ENCODE measurements at places on chromosomes 2 and 18.

GRCh38 chr2:223930103-223930976 is 14.8 kb downstream of the WDFY1 start:
- peak; percentile 78 for DNase-seq

DNA sequence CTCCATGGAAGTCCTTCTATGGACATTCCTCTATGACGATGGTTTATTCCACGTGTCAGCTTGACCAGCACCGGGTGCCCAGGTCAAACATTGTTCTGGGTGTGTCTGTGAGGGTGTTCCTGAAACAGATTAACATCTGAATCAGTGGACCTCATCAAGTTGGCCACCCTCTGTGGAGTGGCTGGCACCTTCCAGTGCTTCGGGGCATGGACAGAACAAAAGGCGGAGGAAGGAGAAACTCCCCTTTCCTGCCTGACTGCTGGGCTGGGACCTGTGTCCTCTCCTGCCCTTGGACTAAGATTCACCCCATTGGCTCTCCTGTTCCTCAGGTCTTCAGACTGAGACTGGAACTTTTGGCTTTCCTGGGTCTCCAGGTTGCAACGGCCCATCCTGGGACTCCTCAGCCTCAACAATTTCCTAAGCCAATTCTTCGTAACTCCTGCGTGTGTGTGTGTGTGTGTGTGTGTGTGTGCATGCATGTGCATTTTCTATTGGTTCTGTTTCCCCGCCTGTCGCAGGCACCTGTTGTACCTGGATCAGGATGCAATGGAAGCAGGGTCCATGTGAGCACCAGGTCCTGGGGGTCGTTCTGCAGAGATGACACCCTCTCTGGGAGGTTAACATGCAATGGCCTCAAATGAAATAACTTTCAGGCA is 357.2 kb upstream of the SALL3 start:
- no peak for DNase-seq

GRCh38 chr2:233247116-233247515 is 4.4 kb upstream of the ATG16L1 start:
- no peak for DNase-seq

- no peak for DNase-seq
Measured at GRCh38 chr2:863732-864450, 86.8 kb upstream of the SNTG2 start.

DNA sequence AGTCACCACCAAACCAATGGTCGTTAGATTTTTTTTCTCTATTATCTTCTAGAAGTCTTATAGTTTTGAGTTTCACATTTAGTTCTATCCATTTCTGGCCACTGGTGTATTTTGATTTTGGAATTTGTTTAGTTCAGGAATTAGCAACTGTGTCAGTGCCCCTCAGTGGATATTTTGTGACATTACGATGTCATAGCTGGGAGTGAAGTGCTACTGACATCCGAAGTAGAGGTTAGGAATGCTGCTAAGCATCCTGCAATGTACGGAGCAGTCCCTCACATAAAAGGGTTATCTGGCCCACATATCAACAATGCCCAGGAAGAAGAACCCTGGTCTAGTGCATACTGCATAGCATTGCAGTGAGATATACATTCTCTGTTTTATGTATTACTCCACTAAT is 157.4 kb upstream of the RGPD4 start:
- DNase-seq, result peak; percentile 17

DNA sequence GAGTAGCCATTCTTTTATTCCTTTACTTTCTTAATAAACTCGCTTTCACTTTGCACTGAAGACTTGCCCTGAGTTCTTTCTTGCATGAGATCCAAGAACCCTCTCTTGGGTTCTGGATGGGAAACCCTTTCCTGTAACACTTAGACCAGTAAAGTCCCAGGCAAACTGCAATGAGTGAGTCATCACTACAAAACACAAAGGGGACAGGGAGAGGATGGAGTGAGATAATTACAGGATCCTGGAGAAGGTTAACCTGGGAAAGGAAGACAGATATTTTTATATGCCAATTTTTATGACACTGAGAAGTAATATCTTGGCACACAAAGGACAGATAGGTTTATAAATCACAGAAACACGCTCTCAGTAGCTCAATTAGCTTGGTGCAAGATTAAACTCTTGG is 48.7 kb downstream of the EHD3 start:
- no peak for DNase-seq

Measured in fibroblast of villous mesenchyme (primary cell).